ENCODE measurements at places on chromosomes 12 and 14.
A peak's percentile ranks its signal among the peaks of the same experiment; 100 is the strongest.

- no peaks in the 10 kb centered on the region for H3K4me1 ChIP-seq
- H3K4me3 ChIP-seq: no peak overlapping the region
- no peaks in the 10 kb centered on the region for H3K36me3 ChIP-seq
Measured at GRCh38 chr14:89194376-89194775, 222.7 kb downstream of the FOXN3 start.

DNA sequence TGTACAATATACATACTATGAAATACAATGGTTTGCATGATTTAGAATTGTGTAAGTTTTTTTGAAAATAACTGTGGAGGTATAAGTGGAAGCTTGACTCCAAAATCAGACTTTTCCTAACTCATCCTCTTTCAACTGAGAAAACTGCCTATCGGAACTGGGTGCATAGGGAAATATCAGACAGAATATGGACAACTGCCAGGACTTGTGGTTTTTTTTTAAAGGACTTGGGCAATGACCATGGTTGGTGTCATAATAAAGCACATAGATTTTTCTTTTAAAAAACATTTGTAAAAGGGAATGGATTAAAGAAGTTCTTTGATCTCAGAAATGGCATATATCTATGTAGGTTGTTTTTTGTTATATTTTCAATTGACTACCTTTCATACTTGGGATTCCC lies 53.3 kb upstream of the LRRK2 start:
- H3K27ac ChIP-seq: no peak overlapping the region
- DNase-seq: peak; percentile 71
- H3K27me3 ChIP-seq: no peaks in the 10 kb centered on the region
- no peaks in the 10 kb centered on the region for H3K36me3 ChIP-seq

- H3K36me3 ChIP-seq: no peaks in the 10 kb centered on the region
- H3K4me3 ChIP-seq: no peak overlapping the region
- H3K27me3 ChIP-seq: no peaks in the 10 kb centered on the region
- H3K4me1 ChIP-seq: peaks cover 14% of the 10 kb centered on the region
Measured at GRCh38 chr14:94320243-94320642, 2.9 kb downstream of the SERPINA6 start.

DNA sequence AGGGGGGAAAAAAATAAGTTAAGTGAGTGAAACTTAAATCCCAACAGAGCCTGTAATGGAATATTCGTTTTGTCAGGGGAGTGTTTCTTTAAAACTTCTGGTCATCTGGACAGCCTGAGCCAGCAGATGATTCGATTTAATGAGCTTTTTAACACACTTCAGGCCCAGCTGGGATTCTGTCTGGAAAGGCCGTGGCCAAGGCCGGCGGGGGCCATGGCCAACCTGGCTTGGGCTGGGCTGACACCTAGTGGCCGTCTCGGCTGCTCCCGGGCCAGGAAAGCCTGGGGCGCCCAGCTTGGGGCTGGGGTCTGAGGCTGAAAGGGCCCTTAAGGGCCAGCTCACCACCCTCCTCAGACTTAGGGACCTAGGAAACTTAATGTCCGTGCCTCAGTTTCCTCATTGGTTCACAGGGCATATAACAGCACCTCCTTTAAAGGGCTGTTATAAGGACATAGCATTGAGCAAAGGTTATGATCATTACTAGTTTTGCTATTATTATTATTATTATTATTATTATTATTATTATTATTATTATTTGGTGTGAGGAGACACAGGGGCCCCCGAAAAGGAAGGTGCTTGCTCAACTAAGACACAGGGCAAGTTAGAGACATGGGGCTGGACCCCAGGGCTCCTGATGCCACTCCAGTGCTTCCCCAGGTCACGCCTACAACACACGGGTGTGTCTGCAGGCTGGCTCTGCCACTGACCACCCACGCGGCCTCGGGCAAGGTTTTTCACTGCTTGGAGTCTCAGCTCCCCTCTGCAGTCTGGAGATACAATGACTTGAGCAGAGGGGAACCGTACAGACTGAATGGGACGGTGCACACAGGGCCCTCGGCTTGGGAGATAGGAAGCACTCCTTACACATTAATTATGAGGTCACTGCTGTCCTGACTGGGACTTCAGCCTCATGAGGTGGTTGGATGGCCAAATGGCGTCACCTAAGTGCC lies 84.0 kb downstream of the SYNE3 start:
- no peaks in the 10 kb centered on the region for H3K27me3 ChIP-seq
- no peak overlapping the region for H3K4me3 ChIP-seq
- DNase-seq: peak; percentile 48
- H3K4me1 ChIP-seq: peaks cover 3% of the 10 kb centered on the region

GRCh38 chr12:42477941-42478340 lies 111.6 kb downstream of the PRICKLE1 start:
- no peak overlapping the region for H3K4me3 ChIP-seq
- H3K27ac ChIP-seq: no peak overlapping the region
- peaks cover 4% of the 10 kb centered on the region for H3K36me3 ChIP-seq
- no peaks in the 10 kb centered on the region for H3K27me3 ChIP-seq
- no peak for DNase-seq
- H3K4me1 ChIP-seq: peaks cover 19% of the 10 kb centered on the region

DNA sequence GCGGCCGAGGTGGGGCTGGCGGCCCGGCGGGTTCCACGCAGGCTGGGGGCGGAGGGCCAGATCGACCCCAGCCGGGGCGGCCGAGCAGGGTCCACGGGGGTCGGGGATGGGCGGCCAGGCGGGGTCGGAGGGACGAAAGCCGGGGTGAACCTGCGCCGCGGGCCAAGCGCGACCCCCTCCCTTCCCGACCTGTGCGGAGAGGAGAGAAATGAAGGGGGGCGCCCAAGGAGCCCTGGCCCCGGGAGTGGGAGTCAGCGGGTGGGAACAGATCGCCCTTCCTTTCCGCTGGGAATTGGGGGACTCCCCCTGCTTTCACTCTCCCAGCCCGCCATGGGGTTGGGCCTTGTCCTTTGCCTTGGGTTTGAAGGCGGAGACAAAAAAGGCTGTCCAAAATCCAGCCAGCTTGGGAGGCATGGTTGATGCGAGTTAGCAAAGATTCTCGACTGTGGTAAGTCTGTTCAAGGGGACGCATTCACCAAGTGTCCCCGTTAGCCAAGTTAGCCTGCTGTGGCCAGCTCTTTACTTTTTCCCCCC lies 559 bp upstream of the CKAP4 start:
- peak overlapping the region; percentile 23 for H3K27ac ChIP-seq
- H3K27me3 ChIP-seq: no peaks in the 10 kb centered on the region
- H3K4me1 ChIP-seq: peaks cover 20% of the 10 kb centered on the region
- peaks cover 20% of the 10 kb centered on the region for H3K36me3 ChIP-seq
- peak overlapping the region; percentile 76 for H3K4me3 ChIP-seq

- no peak overlapping the region for H3K27ac ChIP-seq
- no peaks in the 10 kb centered on the region for H3K27me3 ChIP-seq
- no peaks in the 10 kb centered on the region for H3K4me1 ChIP-seq
- no peaks in the 10 kb centered on the region for H3K36me3 ChIP-seq
- H3K4me3 ChIP-seq: no peak overlapping the region
Measured at GRCh38 chr14:26522967-26523366, 74.9 kb downstream of the NOVA1 start.

- DNase-seq: no peak
- no peaks in the 10 kb centered on the region for H3K36me3 ChIP-seq
- peaks cover 15% of the 10 kb centered on the region for H3K27me3 ChIP-seq
- H3K4me1 ChIP-seq: no peaks in the 10 kb centered on the region
- no peak overlapping the region for H3K4me3 ChIP-seq
- H3K27ac ChIP-seq: no peak overlapping the region
Measured at GRCh38 chr12:13853471-13853870, 127.9 kb downstream of the GRIN2B start.

DNA sequence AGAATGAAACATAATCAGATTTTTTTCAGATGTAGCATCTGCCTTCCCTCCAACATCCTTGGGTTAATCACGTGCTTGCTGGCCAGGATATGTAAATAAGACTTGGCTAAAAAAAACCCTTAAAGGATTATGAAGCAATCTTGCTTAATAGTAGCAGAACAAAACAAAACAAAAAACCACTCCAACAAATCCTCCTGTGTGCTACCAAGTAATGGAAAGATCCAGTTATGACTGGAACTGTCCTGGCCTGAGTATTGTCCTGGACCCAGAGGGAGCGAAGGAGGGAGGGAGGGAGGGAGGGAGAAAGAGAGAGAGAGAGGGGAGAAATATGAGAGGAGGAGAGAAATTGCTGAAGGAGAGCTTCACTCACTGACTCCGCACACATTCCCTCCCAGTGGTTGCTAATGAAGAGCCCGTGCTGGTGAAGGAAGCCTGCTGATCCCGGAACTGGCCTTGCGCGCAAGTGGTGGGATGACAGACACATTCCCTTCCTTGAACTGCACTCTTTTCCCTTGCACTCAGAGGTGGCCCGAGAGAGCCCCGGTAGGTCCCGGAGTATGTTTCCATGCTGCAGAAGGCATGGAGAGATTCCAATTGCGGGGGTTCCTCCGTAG lies 57.2 kb downstream of the HMGA2 start:
- no peaks in the 10 kb centered on the region for H3K27me3 ChIP-seq
- peak; percentile 60 for DNase-seq
- H3K4me1 ChIP-seq: peaks cover 55% of the 10 kb centered on the region
- peaks cover 58% of the 10 kb centered on the region for H3K36me3 ChIP-seq
- peak overlapping the region; percentile 80 for H3K27ac ChIP-seq

DNA sequence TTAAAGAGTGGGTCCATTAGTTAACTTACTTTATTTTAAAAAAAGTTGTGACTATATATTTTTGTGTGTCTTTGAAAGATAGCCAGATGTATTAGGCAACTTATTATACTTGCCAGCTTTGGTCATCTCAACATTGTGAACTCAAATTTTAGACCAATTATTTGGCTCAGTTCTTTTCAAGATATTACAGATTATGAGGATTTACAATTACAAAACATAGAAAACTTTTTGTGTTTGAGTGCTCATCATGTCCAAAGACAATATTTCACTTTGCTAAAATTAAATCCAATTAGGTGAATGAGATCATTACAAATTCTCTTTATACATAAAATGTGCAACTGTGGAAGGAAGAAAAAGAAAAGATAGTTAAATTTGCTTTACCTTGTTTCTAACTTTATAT lies 18.3 kb upstream of the PDE3A start:
- H3K4me1 ChIP-seq: no peaks in the 10 kb centered on the region
- peaks cover 4% of the 10 kb centered on the region for H3K27me3 ChIP-seq
- DNase-seq: no peak
- H3K36me3 ChIP-seq: no peaks in the 10 kb centered on the region
- no peak overlapping the region for H3K4me3 ChIP-seq

GRCh38 chr12:106106061-106106566 lies 32.6 kb downstream of the NUAK1 start:
- H3K27me3 ChIP-seq: no peaks in the 10 kb centered on the region
- H3K27ac ChIP-seq: peak overlapping the region; percentile 71
- H3K4me3 ChIP-seq: no peak overlapping the region
- H3K36me3 ChIP-seq: peaks cover 4% of the 10 kb centered on the region
- no peak for DNase-seq

GRCh38 chr14:76514213-76514998 lies 138.5 kb downstream of the ESRRB start:
- H3K27ac ChIP-seq: no peak overlapping the region
- H3K4me3 ChIP-seq: no peak overlapping the region
- peak; percentile 72 for DNase-seq
- peaks cover 9% of the 10 kb centered on the region for H3K4me1 ChIP-seq
- peaks cover 23% of the 10 kb centered on the region for H3K27me3 ChIP-seq
